ENCODE measurements at places on chromosomes 3 and 15.
A peak's percentile ranks its signal among the peaks of the same experiment; 100 is the strongest.

- DNase-seq, result no peak
Measured at GRCh38 chr15:99453637-99454030, 112.2 kb upstream of the MEF2A start.

DNA sequence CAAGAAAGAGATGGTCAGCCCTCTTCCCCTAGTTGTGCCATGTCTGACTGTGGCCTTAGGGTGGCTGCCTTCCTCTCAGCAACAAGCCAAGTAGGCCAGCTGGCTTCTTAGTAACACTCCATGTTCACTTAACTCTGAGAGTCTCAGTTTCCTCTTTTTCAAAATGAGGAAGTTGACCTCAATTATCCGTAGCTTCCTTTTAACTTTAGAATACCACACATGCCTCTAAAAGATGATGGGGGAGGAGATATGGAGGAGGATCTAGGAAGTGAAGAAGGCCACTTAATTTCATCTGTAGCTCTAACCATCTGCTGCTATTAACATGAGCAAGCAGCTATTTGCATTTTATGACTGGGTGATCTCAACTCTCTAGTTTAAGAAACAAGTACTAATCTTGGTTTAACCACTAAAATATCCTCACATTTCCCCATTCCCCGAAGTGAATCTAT is 32.9 kb downstream of the CD200R1L start:
- DNase-seq, result peak; percentile 95

DNA sequence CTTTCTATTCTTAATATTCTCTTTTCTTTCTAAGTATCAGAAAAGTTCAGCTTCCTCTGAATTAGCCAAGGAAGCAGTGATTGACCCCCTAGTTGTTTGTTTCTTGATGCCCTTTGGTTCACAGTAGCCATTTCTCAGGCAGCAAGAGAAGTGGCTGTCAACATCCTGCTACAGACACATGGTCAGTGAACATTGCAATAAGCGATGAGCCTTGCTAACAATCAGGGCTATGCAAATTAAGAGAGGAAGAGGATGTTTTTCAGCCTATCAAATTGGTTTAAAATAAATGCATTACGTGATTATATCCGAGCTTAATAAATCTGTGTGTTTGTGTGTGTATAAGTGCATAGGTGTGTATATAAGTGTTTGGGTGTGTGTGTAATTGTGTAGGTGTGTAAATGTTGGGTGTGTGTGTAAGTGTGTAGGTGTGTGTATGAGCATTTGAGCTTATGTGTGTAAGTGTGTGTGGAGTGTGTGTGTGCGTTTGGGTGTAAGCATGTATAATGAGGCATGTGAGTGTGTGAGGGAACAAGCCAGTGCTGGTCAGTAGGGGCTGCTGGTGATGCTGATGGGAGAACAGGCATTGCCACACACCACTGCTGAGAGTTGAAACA is 78.1 kb upstream of the XCR1 start:
- DNase-seq, result no peak

DNA sequence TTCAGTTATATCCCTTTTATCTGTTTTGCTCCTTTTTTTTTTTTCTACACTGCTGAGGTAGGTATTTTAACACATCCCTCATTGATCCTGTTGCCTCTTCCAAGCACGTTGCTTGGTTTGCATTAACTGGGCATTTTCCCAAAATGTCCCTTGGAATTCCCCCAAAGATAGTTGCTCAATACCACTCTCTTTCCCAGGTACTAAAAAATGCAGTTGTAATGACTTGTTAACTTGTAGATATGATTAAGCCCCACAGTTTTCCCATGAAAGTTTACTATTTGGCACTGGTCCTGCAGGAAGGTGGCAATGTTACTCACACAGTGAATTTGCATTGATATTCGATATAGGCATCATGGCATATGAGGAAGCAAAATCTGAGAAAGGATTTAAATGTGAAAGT is 67.1 kb downstream of the GRM7 start:
- no peak for DNase-seq

GRCh38 chr15:41870689-41871081 is 23.2 kb downstream of the SPTBN5 start:
- no peak for DNase-seq

DNA sequence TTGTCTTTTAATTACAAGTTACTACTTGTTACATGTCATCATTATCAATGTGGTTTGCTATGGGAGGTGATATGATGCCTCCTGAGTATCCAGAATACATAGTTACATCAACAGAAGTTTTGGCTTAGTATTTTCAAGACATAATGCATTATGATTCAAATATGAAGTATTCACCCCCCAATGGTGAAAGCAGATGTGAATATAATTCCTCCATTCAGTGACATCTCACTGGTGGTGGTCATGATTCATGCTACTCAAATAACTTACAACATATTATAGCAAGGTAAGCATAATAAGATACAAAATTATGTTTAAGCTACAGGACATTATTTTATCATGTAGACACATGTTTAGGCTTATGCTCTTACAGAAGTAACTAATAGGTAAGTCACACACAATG is 34.9 kb upstream of the TTBK2 start:
- DNase-seq, result no peak

- DNase-seq, result no peak
Measured at GRCh38 chr15:55894399-55894965, 98.9 kb downstream of the NEDD4 start.

DNA sequence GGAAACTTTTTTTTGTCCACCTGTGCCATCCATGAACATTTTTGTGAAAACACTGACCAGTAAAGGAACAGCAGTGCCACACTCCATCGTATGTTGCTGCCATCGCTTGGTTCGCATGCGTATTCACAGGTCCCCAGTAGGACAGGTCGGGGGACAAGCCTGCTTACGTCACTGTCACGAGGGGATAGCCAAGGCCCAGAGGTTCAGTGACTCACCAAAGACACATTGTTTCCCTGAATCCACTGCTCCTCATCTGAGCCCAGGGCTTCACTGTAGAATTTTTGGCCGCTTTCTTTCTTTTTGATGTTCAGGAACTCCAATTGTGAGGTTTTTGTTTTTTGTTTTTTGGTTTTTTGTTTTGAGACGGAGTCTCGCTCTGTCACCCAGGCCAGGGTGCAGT is 5.9 kb downstream of the ADPRH start:
- DNase-seq, result no peak

GRCh38 chr3:113927556-113927955 is 20.3 kb upstream of the ZDHHC23 start:
- DNase-seq, result peak; percentile 1

DNA sequence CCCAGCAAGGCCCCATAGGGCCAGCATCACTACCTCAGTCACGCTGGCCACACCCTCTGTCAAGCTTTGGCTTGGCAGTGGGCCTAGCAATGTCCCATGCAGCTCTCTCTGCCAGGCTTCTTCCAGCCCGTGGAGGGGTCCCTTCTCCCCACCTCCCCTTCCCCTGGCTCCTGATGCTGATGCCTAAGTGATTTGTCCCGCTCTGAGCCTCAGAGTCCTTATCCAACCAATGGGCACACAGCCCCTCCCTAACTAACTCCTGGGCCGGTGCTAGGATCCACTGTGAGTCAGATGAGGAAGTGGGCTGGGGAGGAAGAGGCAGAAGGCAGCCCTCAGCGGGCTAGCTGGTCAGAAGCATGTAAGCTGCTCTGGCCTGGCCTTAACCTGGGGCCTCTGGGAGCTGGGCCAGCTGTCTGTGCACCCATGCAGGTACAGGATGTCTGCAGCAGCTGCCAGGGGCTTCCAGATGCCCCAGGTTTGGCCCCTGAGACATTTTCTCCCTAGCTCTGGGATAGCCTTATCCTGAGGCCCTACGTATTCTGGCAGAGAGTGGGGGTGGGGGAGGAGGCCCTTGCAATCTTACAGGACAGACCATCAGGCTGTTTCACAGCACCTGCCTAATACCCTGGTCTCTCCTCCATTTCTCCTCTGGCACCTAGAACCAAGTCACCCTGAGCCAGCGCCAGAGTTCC is 740 bp upstream of the ZBTB47 start:
- peak; percentile 86 for DNase-seq

- no peak for DNase-seq
Measured at GRCh38 chr3:176789947-176790346, 407.3 kb downstream of the TBL1XR1 start.

- DNase-seq, result no peak
Measured at GRCh38 chr15:32825219-32825618, 107.4 kb downstream of the GREM1 start.

GRCh38 chr3:127816783-127817405 is 5.4 kb downstream of the MGLL start:
- no peak for DNase-seq

DNA sequence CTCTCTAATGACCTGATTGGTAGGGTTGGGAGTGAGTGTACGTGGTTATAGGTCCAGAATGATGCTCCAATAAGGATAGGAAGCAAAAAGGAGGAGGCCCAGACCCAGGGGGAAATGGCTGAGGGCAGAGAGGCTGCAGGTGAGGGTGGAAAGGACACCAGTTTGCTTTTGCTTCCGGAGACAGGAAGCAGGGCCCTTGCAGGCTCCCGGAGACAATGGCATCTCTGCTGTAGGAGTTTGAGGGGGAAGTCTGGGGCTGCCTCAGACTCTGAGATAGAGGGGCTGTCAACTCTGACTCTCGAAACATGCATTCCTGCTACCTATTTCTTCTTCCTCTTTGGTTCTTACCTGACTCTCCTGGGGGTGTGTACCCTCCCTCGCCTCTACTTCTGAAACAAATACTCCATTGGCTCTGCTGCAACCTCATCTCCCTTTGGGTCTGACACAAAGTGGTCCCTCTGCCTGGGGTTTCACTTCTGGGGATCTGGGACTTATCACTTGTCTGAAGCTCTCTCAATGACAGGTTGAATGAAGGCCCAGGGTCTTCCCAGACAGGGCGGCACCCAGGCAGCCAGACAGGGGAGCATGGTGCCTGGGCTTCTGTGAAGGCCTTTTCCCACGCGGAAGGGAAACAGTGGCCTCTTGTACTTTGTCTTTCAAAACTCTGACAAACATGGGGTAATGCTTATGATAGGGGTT is 61.5 kb downstream of the CHRD start:
- DNase-seq, result no peak

DNA sequence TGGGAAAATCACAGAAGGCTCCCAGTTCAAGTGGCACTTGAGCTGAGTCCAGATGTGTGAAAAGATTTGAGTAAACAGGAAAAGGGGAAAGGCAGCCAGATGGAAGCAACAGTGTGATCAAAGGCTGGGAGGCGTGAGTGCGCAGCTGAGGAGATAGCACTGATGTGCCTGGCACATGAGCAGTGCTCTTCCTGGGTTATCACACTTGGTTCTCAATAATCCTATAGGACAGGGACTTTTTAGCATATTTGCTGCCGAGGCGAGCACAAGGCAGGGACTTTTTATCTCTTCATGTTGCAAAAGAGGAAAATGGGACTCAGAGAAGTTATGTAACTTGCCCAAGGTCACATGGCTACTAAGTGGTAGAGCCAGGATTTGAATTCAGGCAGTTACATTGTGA is 39.6 kb downstream of the CORO2B start:
- DNase-seq, result peak; percentile 14

GRCh38 chr3:67614195-67614594 is 40.2 kb downstream of the SUCLG2 start:
- DNase-seq, result no peak

- no peak for DNase-seq
Measured at GRCh38 chr3:87920549-87920948, 138.3 kb downstream of the CGGBP1 start.

DNA sequence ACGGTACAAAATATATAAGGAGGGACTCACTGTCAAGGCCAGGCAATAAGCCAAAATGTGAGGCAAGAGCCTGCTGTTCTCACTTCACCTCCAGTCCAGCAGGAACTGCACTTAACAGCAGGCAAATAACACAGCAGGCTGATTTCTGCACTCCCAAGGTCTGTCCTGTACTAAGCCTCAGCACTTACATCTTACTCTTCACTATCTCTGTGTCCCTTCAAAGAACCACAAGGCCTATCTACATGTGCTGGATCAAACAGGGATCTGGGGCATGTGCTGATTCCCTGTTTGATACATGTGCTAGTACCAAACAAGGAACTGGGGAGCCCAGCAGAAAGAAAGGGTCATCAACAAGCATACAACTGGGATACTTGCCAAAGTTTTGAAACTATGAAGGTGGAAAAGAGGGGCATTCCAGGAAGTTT is 22.2 kb downstream of the UACA start:
- DNase-seq, result peak; percentile 35

DNA sequence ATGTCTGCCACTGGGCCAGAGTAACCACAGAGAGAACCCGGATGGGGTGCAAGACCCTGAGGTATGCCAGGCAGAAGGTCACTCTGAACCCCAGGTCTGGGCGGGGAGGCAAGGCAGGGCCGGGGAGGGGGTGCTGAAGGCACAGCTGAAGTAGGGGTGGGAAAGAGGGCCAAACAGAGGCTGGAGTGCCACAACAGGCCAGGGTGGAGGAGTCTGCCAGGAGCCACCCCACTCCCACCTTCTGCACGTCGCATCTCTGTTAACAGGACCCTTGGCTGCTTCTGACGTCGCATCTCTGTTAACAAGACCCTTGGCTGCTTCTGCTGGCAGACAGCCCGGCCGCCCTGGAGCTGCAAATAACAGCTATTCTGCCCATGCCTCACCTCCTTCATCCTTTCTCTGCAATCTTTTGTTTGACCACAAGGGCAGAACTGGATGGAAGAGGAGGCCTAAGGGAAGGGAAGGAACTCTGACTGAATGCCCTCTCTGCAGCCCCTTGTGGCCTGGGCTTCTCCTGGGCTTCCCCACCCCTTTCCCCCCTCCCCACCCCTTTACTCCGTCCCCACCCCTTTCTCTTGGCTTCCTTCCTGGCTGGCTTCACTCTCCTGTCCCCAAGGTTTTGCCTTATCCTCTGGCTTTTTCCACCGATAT is 20.6 kb upstream of the FBLN2 start:
- peak; percentile 28 for DNase-seq

- peak; percentile 35 for DNase-seq
Measured at GRCh38 chr3:128432971-128433836, 33.5 kb downstream of the DNAJB8 start.

GRCh38 chr15:94387849-94388441 is 156.6 kb downstream of the MCTP2 start:
- DNase-seq, result peak; percentile 47

DNA sequence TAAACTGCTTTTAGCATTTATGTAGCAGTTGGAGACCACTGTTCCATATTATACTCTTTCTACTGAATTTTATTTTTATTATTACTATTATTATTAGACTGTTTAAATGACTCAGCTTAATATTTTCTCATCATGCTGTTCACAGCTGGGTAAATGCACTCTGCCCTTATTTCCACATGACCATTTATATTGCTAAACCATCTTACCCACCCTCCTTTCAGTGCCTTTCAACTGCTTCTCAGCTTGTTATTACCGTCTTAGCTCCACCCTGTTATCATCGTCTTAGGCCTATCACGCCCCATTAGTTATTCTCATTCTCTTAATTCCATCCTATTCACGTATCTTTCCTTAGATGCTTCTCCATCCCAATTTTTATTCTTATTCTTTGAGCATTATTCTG is 212.6 kb downstream of the GAP43 start:
- DNase-seq, result no peak

GRCh38 chr3:194301730-194302129 is 49.4 kb downstream of the CPN2 start:
- peak; percentile 32 for DNase-seq

- no peak for DNase-seq
Measured at GRCh38 chr15:64137226-64137833, 14.2 kb upstream of the SNX22 start.

GRCh38 chr3:12273045-12273695 is 15.7 kb upstream of the PPARG start:
- no peak for DNase-seq

- DNase-seq, result no peak
Measured at GRCh38 chr15:101498717-101499480, 9.4 kb upstream of the PCSK6 start.

GRCh38 chr3:81863756-81864155 is 102.3 kb upstream of the GBE1 start:
- DNase-seq, result no peak

All from NB4 (cell line).